ENCODE measurements at places on chromosomes 5 and 9. TPM values are rescaled to one million over a fixed set of nuclear protein-coding genes. Genes with fewer than 3 reads are reported as not detected.

- DNase-seq: no peak
Measured at GRCh38 chr5:749101-749670, 35.3 kb downstream of the ZDHHC11B start.

DNA sequence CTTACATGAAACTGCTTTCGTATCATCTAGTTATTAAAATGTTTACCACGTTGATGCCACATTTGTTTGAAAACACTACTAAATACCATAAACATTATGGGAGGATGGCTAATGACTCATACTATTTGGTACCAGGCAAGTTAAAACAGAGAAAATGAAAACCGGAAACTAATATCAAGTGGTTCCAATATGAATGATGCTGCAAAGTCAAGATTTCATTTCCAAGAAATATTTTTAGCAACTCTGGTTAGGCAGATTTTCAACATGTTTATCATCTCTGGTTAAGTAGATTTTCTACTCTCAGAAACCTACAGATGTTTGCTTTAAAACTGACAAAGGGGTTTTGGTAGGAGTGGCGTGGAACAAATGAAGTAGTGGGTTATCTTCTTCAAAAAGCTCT is 4.9 kb upstream of the F2R start:
- no peak for DNase-seq

PCDHB12 gene
- 0.36 TPM for polyA plus RNA-seq

SLC46A2 gene
- polyA plus RNA-seq: not detected

CFAP157 gene
- polyA plus RNA-seq: 0.03 TPM
